ENCODE measurements at places on chromosomes 7 and 10. TPM values are rescaled to one million over a fixed set of nuclear protein-coding genes. Genes with fewer than 3 reads are reported as not detected.

POLR2J2 gene
- total RNA-seq: 10.2 TPM

ARHGAP22 gene
- 11.9 TPM for total RNA-seq

ZNF786 gene
- 8.3 TPM for total RNA-seq

ARHGEF35 gene
- total RNA-seq: 1.3 TPM

EZH2 gene
- 27.0 TPM for total RNA-seq

TM9SF3 gene
- total RNA-seq: 67.8 TPM

SLC35G1 gene
- 9.8 TPM for total RNA-seq

FZD1 gene
- 6.9 TPM for total RNA-seq

CDK1 gene
- 11.8 TPM for total RNA-seq

CLCN1 gene
- 1.4 TPM for total RNA-seq

ABI1 gene
- total RNA-seq: 48.0 TPM

MYO3A gene
- 8.7 TPM for total RNA-seq

AOC1 gene
- total RNA-seq: 2.8 TPM

EN2 gene
- total RNA-seq: 1.6 TPM

HEPACAM2 gene
- 2.7 TPM for total RNA-seq

ACTL6B gene
- total RNA-seq: 0.79 TPM

ECHDC3 gene
- total RNA-seq: 61.7 TPM

DGKI gene
- total RNA-seq: 3.2 TPM

AS3MT gene
- total RNA-seq: 18.3 TPM

RBM20 gene
- total RNA-seq: 5.3 TPM

TBX20 gene
- 2.8 TPM for total RNA-seq

TBXAS1 gene
- 5.7 TPM for total RNA-seq

CCDC136 gene
- 265 TPM for total RNA-seq

PLEKHS1 gene
- 1.1 TPM for total RNA-seq

INMT gene
- 41.2 TPM for total RNA-seq

MMRN2 gene
- 19.1 TPM for total RNA-seq

POLR1F gene
- 15.6 TPM for total RNA-seq

CAMK2G gene
- total RNA-seq: 25.4 TPM

HTR7 gene
- total RNA-seq: 8.3 TPM

CUZD1 gene
- total RNA-seq: 1.5 TPM

TMEM178B gene
- total RNA-seq: 1.7 TPM
